ENCODE measurements at places on chromosomes 16 and 17. TPM values are rescaled to one million over a fixed set of nuclear protein-coding genes. Genes with fewer than 3 reads are reported as not detected.
A peak's percentile ranks its signal among the peaks of the same experiment; 100 is the strongest.

The KDM8 gene
- 7.3 TPM for total RNA-seq

- no peaks in the 10 kb centered on the region for H3K4me1 ChIP-seq
- no peak overlapping the region for H3K27ac ChIP-seq
- H3K4me3 ChIP-seq = no peak overlapping the region
- DNase-seq = no peak
- no peaks in the 10 kb centered on the region for H3K36me3 ChIP-seq
- H3K27me3 ChIP-seq = no peaks in the 10 kb centered on the region
Measured at GRCh38 chr17:66836063-66837005, 1.4 kb downstream of the CACNG5 start.

GRCh38 chr17:59496178-59496577 lies 69.2 kb upstream of the DHX40 start:
- H3K27ac ChIP-seq = no peak overlapping the region
- no peaks in the 10 kb centered on the region for H3K4me1 ChIP-seq
- no peak for DNase-seq
- H3K36me3 ChIP-seq = no peaks in the 10 kb centered on the region
- H3K4me3 ChIP-seq = no peak overlapping the region

The MMP28 gene
- 0.74 TPM for total RNA-seq

The TP53TG3C gene
- total RNA-seq = not detected

DNA sequence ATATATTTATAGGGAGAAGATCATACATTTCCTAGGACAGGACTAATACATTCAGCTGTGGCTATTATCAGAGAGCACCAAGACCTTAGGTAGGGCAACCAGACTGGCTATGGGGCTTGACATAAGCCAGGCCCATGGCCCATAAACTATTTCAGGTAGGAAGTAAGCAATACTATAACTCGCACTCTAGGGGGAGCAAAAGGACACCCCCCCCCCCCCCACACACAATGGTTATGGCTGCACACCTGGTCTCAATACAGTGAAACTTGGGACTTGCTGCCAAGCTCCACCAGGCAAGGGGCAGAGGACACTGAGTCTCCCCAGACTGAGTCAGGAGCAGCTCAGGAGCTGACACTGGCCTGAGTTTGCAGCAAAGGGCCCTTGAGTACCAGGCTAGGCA lies 348.9 kb upstream of the ASIC2 start:
- no peak overlapping the region for H3K4me3 ChIP-seq
- H3K27me3 ChIP-seq = no peaks in the 10 kb centered on the region
- H3K36me3 ChIP-seq = no peaks in the 10 kb centered on the region
- H3K27ac ChIP-seq = no peak overlapping the region
- no peak for DNase-seq

GRCh38 chr17:4565209-4566141 lies 5.1 kb upstream of the GGT6 start:
- no peak overlapping the region for H3K27ac ChIP-seq
- peak; percentile 60 for DNase-seq
- peaks cover 6% of the 10 kb centered on the region for H3K4me1 ChIP-seq
- H3K36me3 ChIP-seq = no peaks in the 10 kb centered on the region
- no peaks in the 10 kb centered on the region for H3K27me3 ChIP-seq

GRCh38 chr16:84916850-84917249 lies 94.5 kb downstream of the ZDHHC7 start:
- H3K4me1 ChIP-seq = no peaks in the 10 kb centered on the region
- no peak for DNase-seq
- no peaks in the 10 kb centered on the region for H3K27me3 ChIP-seq
- H3K4me3 ChIP-seq = no peak overlapping the region
- no peaks in the 10 kb centered on the region for H3K36me3 ChIP-seq
- no peak overlapping the region for H3K27ac ChIP-seq

Data from pancreas (tissue), 10 donors.